ENCODE measurements at places on chromosomes 3 and 15. TPM values are rescaled to one million over a fixed set of nuclear protein-coding genes. Genes with fewer than 3 reads are reported as not detected.

The AADACL2 gene
- 1.2 TPM for total RNA-seq

The RPL39L gene
- 9.4 TPM for total RNA-seq

The GUCA1C gene
- not detected for total RNA-seq

The LINGO1 gene
- 2.2 TPM for total RNA-seq

The CXCR6 gene
- total RNA-seq, result 0.76 TPM

The EXD1 gene
- total RNA-seq, result not detected

The PAK6 gene
- 0.38 TPM for total RNA-seq

The UNC45A gene
- total RNA-seq, result 63.6 TPM

- DNase-seq, result peak; percentile 32
Measured at GRCh38 chr3:11546657-11547302, 96.9 kb downstream of the VGLL4 start.

DNA sequence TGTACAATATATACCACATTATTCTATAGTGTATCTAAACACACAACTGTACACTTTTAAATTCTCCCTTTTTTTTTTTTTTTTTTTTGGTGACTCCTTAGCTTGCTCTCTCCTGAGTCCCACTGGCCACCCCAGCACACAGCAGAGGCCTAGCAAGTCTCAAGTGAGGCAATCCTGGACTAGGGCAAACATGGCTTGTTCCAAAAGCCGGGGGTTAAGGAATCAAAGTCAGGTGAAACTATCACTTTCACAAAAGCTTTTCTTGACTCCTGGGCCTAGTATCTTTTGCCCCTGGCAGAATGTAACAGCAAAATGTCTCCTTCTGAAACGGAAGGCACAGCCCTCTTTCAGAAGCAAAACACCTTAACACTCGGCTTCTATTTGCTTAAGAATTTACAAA, 5.8 kb downstream of the EOMES start:
- no peak for DNase-seq

GRCh38 chr3:118682921-118683320, 351.7 kb downstream of the IGSF11 start:
- DNase-seq, result no peak

- peak; percentile 79 for DNase-seq
Measured at GRCh38 chr3:8324747-8325146, 176.9 kb upstream of the LMCD1 start.

DNA sequence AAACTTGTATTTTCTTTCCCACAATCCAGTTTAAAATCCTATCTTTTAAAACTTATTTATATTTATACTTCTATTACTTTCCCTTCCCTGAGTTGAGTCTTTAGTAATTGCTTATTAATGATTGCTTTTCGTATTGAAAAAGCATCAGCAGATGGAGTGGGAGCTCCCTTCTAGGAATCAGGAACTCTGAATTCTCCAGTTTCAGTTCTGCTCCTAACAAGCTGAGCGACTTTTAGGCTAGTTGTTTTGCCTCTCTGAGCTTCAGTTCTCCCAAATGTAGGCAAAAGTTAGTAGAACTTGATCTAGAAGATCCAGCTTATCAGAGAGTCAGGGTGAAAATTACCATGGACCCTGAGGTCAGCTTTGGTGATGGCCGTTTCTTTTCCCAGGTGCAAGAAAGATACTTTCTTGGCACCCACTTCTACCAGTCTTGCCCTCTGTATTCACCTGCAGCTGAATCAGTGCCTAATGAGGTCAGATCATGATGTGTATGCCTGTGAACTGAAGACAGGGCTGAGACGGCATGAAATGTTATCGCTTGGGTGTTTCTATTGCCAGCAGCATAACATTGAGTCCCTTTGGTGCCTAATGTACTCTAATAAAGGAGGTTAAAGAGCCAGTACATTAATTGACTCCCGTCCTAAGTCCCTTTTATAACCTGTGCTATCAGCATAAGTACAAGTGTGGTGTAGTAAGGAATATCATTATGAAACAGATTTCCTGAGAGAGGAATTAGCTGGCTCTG, 194.5 kb upstream of the TBC1D5 start:
- no peak for DNase-seq

GRCh38 chr3:196662033-196662432, 22.5 kb downstream of the NRROS start:
- DNase-seq, result no peak

DNA sequence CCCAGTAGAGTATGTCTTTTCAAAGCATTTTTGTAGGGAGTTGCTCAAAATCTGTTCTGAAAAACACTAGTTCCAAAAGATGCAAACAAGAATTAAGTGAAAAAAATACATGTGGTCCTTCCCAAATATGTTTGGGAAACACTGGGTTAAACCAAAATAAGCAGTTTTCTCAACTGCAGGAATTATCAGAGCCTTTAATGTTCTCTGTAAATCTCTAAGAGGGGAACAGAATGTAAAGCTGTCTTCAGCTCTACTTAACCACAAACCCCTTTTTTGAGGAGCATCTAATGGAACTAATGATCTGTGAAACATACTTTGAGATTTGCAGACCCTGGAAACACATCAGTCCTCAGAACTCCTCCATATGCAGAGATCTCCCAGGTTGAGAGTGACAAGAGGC, 9.9 kb downstream of the AQP9 start:
- no peak for DNase-seq

DNA sequence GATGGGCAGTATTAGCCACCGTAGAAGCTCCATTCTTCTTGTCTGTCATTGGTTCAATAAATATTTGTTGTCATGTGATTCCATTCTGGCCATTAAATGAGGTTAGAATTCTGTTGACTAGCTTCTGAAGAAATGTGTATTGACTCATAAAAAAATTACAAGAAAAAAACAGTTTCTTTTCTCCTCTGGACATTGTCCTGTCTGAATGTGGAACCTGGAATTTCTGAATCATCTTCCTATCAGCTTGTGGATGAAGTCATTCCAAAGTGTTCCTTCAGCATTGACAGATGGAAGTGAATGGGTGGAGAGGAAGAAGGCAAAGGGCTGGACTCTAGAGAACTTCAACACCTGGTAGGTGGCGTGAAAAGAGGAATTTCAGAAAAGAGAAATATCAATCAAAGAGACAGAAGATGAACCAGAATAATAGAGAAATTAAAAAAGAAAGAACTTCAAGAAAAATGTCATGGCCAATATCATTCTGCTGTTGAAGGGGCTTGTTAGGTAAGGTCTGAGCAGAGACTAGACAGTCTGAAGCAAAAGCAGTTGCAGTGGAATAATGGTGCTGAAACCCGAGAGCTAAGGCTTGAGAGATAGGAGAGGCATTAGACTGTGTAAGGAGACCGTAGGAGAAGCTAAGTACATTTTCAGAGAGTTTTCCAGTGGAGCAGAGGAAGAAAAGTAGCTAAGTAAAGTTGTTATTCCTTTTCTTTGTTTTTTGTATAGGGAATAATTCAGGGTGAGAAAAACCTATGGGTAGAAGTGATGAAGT, 806.6 kb downstream of the SQOR start:
- DNase-seq, result no peak

GRCh38 chr15:38266247-38266986, 13.8 kb downstream of the SPRED1 start:
- DNase-seq, result no peak

GRCh38 chr15:78394981-78395616, 42.9 kb upstream of the IREB2 start:
- no peak for DNase-seq

- DNase-seq, result no peak
Measured at GRCh38 chr15:70387081-70387480, 289.4 kb upstream of the TLE3 start.

- DNase-seq, result peak; percentile 91
Measured at GRCh38 chr3:12934431-12934830, 93.1 kb upstream of the RPL32 start.

DNA sequence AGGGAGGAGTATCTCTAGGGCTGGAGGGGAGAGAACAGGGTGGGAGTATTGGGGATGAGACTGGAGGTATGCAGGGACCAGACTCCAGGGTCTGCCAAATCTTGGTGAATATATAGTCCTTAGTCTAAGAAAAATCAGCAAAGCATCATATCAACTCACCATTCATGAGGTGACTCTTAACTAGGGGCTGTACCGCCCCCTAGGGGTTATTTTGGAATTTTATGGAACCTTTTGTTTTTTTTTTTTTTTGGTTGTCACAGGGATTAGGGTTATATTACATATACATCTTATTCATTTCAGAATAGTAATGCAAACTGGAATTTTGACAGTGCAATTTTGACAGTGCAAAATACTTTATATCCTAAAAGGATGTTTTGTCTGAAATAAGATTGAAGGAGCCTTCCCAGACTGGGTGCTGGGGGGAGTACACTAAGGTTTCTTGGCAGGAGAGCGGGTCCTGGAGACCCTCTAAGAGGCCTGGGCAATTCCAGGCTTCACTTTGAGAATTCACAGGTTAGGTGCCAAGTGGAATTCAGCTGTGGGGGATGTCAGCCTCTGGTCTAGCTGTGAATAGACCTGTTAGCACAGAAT, 7.5 kb downstream of the CMTM7 start:
- no peak for DNase-seq

DNA sequence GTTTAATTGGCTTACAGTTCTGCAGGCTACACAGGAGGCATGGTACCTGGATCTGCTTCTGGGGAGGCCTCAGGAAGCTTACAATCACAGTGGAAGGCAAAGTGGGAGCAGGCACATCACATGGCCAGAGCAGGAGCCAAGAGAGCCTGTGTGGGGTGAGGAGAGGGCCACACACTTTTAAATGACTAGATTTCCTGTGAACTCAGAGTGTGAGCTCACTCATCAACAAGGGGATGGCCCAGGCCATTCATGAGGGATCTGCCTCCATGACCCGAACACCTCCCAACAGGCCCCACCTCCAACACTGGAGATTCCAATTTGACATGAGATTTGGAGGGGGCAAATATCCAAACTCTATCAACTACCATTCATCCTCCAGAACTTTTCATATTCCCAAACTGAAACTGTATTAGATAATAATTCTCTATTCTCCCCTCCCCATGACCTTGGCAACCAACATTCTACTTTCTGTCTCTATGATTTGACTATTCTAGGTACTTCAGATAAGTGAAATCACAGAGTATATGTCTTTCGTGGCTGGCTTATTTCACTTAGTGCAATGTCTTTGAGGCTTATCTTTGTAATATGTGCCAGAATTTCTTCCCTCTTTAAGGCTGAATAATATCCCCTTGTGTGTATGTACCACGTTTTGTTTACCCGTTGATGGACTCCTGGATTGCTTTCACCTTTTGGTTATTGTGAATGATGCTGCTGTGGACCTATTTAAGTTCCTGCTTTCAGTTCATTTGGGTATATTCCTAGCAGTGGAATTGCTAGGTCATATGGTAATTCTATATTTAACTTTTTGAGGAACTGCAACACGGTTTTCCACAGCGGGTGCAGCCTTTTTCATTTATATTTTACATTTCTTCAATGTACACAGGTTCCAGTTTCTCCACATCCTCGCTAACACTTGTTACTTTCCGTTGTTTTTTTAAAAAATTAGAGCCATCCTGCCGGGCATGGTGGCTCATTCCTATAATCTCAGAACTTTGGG, 43.8 kb downstream of the TKT start:
- DNase-seq, result peak; percentile 37

DNA sequence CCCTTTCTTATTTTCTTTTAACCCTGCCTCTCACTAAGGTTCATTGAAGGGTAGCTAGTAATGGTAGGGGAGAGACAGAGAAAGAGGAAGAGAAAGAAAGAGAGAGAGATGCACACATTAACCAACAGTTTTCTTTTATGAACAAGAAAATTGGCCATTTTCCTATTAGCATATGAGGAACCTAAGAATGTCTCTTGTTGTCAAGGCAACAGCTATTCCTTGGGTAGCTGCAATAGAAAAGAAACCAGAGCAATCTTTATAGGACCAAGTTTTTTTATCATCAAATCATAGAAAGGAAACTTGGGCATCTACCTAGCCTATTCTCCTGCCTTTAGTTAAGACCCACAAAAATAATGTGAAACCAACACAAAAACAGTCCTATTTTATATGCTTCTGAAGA, 15.0 kb upstream of the CCDC39 start:
- no peak for DNase-seq

- no peak for DNase-seq
Measured at GRCh38 chr3:76694063-76694462, 345.8 kb upstream of the ROBO2 start.

GRCh38 chr15:93029214-93029835, 59.7 kb downstream of the RGMA start:
- DNase-seq, result peak; percentile 84

DNA sequence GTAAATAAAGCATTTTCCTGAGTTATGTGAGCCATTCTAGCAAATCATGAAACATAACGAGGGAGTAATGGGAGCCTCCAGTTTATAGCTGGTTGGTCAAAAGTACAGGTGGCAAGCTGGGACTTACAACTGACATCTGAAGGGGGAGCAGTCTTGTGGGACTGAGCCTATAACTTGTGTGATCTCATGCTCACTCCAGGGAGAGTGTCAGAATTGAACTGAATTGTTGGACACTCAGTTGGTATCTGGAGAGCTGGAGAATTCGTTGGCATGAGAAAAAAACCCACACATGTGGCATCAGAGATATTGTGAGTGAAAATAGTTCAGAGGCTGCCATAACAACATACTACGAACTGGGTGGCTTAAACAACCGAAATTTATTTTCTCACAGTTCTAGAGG, 22.8 kb upstream of the DENND6A start:
- no peak for DNase-seq

DNA sequence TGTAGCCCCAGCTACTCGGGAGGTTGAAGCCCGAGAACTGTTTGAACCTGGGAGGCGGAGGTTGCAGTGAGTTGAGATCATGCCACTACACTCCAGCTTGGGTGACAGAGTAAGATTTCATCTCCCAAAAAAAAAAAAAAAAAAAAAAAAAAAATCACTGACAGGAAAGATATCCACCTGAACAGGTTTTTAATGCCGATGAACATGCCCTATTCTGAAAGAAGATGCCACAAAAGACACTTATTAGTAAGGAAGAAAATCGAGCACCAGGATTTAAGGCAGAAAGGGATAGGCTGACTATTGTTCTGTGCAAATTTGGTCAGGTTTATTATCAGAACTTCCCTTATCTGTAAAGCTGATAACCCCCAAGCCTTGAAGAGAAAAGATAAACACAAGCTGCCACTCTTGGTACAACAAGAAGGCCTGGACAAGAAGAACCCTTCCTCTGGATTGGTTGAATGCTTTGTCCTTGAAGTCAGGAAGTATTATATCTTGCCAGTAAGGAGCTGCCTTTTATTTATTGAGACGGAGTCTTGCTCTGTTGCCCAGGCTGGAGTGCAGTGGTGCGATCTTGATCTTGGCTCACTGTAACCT, 2.7 kb upstream of the PARP16 start:
- DNase-seq, result peak; percentile 42

DNA sequence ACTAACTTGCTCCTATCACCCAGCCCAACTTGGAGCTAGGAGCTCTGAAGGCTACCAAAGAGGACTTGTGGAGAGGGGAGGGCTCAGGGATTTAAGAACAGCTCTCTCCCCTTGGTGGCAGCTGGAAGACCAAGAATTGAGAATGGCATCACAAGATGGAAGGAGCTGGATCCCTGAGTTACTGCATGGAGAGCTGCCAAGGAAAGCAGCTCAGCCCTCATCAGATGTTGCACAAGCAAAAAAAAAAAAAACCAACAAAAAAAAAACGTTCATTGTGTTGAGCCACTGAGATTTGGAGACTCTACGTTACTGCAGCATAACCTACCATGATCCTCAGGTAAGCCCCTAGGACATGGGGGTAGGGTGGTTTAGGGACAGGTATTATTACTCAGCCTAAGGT, 41.0 kb downstream of the ITGB5 start:
- DNase-seq, result no peak

GRCh38 chr15:57681011-57681410, 25.5 kb upstream of the POLR2M start:
- no peak for DNase-seq
